ENCODE measurements at places on chromosomes 4 and X.

- DNase-seq = no peak
Observed at GRCh38 chrX:132114607-132115006, 13.2 kb downstream of the FRMD7 start.

GRCh38 chr4:111943796-111944203 is 201.5 kb upstream of the FAM241A start:
- DNase-seq = no peak

GRCh38 chr4:158726633-158727032 is 3.4 kb upstream of the PPID start:
- DNase-seq = no peak

DNA sequence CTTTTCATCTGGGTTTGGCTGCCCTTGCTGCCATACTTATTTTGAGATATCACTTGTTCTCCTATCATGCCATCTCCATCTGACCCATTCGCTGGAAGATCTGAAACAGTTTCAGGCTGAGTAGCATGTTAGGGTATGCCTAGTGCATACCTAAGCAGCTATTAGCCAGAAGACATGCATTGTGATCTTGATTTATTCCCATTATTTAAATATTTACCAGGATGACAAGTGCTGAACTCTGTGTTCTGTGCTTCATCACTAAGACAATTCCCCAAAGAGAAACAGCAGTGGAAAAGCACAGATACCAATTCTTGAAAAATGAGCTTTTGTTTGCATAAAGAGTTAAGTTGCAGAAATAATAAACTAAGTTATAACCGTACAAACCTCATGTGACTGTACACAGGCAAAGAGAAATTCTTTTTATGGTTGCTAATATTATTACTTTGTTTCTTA is 271.0 kb upstream of the ARSJ start:
- DNase-seq = no peak

DNA sequence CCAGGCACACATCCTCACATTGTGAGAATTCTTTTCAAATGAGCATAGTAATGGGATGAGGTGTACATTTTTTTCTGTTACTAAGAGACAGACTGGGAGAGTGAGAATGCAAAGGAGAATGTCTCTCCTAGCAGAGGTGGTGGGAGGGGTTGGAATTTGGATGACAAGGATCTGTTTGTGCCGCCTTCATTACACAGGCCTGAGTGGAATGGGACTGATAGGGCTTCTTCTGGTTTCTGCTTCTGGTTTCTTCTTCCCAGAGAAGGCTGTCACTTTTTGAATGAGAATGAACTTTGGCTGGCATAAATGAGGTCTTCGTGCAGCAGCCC is 55.4 kb downstream of the C4orf51 start:
- no peak for DNase-seq

DNA sequence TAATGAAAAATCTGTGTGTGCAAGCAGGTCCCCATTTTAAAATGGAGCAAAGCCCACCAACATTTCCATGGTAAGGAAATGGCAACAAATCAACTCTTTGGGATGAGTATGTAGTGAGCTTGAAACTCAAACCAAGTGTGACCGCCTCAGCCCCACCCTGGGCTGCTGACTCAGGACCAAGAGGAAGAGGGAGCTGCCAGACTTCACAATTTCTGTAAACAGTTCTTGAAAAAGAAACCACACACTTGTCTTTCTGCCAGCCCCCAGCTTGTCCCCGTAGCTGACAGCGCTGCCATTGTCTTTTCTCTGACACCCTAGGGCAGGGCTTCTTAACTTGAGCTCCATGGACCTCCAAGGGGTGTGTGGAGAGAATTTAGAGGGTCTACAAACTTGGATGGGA is 10.3 kb downstream of the RTL5 start:
- DNase-seq = peak; percentile 44

DNA sequence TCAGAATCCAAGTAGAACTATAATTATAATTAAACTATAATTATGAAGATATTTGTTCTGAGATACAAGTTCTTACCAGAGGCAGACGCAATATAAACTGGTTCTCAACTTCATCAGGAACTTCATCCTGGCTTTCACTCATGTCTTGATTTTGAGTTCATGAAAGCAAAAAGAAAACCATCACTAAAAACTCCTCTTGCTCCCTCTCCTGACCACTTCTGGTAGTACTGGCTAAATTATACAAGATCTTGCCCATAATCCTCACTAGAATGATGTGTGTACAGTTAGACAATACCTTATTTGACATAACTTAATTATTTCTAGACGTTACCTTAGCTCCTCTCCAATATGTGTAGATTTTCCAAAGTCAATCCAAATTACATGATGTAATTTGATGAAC is 3.7 kb downstream of the TAF7L start:
- no peak for DNase-seq

DNA sequence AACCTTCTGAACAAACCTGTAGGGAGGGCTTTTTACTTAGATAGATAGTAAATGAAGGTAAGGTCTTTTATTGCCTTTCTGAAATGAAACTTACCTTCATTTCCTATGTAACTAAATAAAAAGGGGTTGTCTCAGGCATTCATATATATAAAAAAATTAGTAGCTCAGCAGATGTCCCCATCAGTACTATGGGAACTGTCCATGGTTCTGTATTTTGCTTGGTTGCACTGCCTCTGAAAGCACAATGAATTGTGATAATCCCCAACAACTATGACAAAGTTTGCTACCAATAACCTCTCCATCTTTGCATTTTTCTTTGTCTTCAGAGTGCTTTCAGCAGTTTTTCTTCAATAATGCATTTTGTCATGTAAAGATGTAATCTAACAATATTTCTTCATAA is 222.4 kb downstream of the SLIT2 start:
- no peak for DNase-seq

GRCh38 chrX:16250296-16250695 is 83.0 kb downstream of the MAGEB17 start:
- no peak for DNase-seq

DNA sequence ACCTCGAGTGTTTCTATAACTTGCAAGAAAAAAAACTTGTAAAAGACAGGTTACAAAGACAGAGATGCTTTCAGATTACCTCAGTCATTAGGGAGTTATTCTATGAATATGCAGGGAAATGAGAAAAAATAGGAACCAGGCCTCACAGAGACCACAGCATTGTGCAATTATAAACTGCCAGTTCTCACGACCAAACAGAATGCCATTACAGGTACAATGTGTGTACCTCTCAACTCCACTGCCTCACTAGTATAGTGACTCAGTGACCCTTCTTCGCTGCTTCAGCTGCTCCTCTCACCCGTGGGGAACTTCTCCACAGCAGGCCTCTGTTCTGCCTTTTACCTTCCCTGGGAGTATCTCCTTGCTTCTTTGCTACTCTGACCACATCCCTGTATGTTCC is 2.3 kb upstream of the HTATSF1 start:
- no peak for DNase-seq

GRCh38 chrX:45596188-45596808 is 395.6 kb upstream of the DIPK2B start:
- DNase-seq = no peak

DNA sequence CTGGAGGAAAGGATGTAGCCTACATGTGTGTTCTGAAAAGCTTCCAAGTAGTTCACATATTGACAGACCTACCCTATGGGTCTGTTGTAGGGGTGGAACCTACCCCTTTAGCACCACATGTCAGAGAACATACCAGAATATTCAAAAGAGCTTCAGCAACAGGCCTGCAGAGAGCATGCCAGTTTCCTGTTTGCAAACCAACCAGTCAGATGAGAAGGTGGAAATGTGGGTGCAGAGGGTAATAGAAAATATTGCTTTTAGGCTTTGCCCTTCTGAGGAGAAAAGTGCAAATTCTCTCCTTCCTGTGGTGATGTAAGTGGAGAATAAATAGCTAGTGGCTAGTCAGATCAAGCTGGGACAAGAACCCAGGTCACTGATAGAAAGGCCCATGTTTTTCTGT is 16.4 kb downstream of the INTS6L start:
- no peak for DNase-seq

DNA sequence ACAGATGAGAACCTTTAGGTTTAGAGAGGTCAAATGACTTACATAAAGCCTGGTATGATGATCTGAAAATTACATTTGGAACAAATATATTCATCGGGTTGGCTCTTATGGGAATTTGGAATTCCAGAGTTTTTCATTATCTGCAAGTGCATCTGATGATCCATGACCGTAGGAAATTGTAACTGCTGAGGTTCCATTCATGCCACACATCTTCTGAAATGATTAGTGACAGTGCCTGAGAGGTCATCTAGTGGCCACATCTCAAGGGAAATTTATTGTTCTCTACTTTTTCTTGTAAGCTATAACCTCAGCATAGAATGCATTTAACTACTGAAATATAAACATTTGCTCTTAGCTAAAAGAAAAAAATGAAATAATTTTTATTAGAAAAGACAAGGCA is 105.8 kb upstream of the NWD2 start:
- DNase-seq = no peak

GRCh38 chrX:16970977-16971376 is 24.5 kb downstream of the REPS2 start:
- DNase-seq = no peak

- DNase-seq = no peak
Observed at GRCh38 chr4:139555705-139556070, 331 bp downstream of the SETD7 start.

DNA sequence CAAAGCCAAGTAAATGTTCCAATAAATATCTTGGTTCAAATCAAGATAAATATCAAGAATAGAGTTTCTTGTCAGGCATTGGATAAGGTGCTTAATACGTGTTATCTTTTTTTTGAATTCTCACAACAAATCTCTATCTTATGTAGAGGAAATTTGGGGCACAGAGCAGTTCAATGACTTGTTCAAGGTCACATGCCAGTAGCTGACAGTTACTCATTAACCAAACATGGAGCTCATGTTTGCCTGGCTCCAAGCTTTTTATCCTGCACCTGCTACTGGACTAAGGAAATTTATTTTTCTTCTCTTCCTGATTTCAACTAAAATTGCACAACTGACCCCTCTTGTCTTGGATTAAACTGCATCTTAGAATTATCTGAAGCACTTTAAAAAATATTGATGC is 76.3 kb downstream of the ATP10D start:
- DNase-seq = no peak

GRCh38 chrX:122666601-122667000 is 517.5 kb upstream of the GRIA3 start:
- DNase-seq = no peak

Data from activated T-cell treated with anti-CD3 and anti-CD28 coated beads, Interleukin-2, amount 50 U/mL, for 48 hours (primary cell).